ENCODE measurements at places on chromosomes 3 and 15.

- no peak for DNase-seq
Observed at GRCh38 chr3:129618901-129619671, 12.6 kb upstream of the PLXND1 start.

DNA sequence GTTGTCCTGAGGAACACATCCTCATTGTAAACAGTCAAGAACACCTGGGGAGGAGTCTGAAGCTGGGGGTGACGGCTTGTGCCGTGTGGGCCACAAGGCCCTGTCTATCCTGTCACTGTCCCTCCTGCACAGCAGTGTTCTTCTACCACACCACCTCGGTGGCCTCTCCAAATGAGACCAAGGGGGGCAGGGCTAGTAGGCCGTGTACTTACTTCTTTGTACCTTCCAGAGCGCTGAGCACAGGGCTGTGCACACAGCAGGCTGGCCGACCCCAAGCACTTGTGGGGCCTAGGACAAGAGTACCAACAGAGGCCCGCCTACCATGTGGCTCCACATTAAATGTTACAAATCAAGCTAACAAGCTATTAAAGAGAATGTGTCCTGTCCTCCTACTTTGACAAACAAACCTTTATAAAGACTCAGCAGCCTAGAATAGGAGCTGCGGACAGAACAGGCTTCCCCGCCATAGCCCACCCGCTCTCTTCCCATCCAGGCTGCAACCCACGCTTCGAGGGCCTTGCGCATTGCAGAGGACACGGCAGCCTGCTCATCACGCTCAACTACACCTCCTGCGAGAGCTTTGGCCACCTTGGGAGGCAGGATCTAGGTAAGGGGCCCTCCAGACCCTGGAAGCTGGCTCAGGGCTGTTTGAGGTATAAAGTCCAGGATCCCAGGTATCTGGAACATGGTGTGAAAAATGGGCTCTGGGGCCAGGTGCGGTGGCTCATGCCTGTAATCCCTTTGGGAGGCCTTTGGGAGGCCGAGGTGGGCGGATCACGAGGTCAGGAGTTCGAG, 30.5 kb downstream of the MELTF start:
- no peak for DNase-seq

DNA sequence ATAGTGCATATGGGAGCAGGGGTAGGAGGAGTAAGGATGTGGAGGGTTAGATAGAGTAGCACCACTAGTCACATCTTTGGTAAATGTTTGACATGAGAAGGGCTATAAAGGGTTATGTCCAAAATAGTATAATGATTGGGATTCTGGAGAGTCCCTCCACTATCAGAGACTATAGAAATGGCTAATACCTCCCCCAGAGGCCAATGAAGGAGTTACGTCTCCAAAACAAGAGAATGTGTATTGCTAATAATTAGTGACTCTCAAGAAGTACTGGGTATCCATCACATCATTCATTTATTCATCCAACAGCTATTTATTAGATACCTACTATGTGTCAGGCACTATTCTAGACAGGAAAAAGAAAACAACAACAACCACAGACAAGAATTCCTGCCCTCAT, 203.7 kb upstream of the UMPS start:
- DNase-seq = no peak

DNA sequence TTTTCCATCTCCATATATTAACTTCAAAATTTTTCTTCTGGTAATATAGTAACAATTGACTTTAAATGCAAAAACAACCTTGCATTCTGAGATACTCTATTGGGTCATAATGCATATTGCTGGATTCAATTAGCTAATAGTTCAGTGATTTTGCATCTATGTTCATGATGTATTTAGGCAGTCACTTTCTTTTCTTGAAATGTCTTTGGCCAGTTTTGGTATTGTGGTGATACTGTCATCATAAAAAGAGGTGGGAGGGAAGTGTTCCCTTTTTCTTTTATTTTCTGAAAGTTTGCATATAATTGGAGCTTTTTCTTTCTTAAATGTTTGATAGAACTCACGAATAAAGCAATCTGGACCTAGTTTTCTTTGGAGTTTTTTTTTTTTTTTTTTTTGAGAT, 67.4 kb upstream of the ZNF148 start:
- DNase-seq = no peak

DNA sequence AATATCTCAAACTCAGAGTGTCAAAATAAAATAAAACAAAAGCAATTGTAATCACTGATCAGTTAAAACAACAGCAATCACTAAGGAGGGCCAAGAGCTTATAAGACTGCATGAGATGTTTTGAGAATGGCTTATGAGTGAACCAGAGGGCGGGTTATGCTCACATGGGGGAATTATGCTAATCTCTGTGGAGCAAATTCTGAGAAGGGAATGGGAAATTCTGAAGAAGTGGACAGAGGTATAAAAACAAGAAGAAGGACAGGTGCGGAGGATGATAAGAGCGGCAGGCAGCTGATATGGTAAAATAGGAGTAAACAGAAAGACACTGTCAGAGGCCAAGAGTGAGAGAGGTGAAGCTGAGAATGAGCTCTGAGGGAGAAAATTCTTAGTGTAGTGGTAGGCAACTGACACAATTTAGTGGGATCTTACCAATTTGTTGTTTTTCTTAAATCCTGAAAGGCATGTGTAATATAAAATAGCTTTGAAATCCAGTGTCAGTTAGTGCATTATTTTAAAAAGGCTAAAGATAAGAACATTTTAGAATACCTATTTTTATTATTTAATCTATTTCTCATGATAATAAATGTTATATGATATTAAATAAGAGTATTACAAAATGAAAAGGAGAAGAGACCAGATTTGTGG, 133.8 kb downstream of the SPATA16 start:
- no peak for DNase-seq

DNA sequence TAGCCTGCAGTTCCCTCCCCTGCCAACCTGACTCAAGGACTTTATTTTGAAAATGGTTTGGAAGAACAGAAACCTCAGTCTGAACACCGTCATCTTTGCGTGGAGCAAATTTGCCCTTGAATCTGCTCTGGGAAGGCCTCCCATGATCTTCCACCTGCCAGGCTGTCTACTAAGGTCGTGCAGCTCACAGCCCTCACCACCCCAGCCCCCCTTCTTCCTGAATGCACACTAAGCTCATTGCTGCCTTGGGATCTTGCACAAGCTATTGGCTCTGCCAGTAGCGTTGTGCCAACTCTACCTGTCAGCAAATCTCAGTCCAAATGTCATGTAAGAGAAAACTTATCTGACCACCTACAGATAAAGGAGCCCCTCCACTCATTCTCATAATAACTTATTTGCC, 141.5 kb downstream of the USP13 start:
- no peak for DNase-seq

- DNase-seq = no peak
Observed at GRCh38 chr3:25957026-25957425, 167.1 kb downstream of the OXSM start.

GRCh38 chr15:62765916-62766315, 276.6 kb upstream of the TPM1 start:
- DNase-seq = no peak

DNA sequence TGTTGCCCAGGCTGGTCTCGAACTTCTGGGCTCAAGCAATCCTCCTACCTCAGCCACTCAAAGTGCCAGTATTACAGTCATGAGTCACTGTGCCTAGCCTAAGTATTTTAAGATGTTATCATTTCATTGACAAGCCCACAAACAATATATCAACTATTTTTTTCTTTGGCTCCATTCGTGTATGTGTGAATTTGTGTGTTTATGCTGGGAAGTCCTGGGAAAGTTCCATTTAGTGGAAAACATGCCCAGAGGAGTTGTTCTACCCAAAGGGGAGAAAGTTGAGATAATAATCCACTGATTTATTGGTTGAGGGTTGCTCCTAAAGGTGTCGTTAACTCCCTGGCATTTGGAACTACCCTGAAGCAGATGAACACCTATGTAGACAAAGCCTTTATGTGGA, 58.8 kb downstream of the KIF9 start:
- no peak for DNase-seq

DNA sequence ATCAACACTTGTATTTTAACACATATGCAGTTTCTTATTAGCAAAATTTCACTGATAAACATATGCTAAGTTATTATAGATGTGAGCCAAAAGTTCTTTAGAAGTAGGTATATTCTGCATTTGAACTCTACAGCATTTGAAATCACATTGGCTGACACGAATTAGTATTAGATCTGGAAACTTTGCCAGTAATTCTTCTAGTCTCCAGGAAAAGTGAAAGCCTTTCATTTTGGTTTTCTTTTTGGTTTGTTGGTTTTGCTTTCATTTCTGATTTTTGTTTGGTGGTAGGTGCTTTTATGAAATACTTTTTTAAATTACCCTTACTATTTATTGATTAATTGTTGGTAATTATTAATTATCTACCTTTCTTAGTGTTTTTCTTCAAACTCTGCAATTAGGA, 72.9 kb downstream of the RBMS3 start:
- no peak for DNase-seq

DNA sequence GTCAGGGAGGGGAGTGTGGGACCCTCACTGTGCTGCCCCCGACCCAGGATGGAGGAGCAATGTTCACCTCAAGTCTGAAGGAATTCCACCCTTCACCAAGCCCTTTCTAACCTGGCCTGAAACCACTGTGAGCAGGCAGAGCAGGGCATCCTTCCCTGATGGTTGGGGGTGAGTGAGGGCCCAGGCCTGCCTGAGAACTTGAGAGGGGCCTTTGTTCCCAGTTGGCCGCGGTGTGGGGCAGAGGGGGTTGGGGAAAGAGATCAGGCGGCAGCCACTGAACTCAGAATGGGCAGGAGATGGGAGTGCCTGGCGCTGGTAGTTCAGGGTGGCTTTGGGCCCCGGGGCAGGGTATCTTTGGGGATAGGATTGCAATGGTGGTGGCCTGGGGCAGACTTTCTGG, 103.5 kb upstream of the RPL32 start:
- no peak for DNase-seq

GRCh38 chr3:139764069-139764905, 86.5 kb upstream of the NMNAT3 start:
- no peak for DNase-seq

DNA sequence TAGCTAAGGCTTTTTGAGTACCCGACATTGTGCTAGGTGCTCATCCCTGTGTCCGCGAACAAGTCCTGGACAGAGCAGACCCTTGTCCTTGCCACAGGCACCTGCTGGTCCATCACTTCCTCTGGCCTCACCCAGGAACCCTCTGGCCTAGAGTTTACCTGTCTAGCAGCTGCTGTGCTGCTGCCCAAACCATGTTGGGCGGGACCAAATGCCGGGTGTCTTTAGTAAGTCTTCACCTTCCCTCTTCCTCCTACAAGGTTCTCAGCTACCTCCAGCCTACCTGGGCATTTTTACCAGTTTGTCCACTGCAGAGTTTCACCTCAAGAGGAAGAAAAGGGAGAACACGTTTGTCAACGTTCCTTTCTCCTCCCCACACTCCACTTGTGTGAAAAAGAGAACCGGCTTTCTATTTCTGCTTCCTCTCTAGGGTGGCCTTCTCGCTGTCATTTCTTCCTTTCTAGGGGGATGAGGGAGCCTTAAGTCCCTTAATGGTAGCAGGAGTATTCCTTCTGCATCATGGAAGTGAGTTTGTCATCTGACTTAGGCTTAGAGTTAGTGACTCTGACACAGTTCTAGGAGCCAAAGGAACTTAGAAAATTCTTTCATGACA, 80.4 kb upstream of the GCNT3 start:
- no peak for DNase-seq

DNA sequence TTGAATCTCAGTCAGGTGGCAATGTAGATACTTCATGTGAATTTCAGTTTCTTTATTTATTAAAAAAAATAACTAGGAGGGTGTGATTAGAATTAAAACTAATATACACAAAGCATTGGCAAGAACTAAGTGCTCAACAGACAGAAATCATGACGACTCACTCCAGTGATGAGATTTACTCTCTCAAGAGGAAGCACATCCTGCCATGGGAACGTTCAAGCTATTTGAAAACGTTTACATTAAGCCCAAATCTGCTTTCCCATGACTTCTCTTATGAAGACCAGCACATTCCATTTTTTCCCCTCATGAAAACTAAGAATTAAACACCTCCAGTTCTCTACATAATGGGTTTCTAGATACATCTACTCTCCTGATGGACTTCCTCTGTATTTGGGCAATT, 8.5 kb downstream of the WDR53 start:
- DNase-seq = no peak

- no peak for DNase-seq
Observed at GRCh38 chr15:67815036-67815592, 10.2 kb upstream of the SKOR1 start.

DNA sequence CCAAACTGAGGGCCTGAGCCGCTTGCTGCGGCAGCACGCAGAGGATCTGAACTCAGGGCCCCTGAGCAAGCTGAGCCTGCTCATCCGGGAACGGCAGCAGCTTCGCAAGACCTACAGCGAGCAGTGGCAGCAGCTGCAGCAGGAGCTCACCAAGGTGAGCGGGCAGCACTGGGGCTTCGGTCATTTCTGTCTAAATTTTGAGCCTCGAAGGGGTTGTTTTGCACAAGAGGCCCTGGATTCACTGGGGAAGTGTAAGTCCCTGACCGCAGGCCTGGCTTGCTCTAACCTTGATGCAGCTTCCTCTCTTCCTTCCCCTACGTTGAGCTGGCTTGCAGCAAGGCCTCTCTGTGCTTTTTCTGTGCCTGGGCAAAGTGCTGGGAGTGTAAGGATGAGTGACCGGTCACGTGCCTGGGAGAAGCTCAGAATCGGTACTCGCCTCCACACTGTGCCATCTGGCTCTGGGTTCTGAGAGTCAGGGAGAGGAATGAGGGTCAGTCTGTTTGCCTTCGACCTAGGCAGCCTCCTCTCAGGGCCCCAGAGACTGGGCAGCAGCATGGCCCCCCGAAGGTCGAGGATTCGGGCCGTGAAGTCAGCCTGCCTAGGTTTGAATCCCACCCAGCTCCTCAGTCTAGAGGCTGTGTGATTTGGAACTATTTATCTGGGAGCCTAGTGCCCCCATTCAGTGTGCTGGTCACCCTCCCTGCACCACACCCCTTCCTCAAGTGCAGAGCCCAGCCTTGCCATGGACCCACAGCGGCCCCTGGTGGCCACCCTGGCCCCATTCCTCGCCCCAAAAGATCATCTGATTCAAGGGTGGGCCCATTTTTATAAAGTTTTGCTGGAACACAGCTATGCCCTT, 1.4 kb downstream of the FES start:
- DNase-seq = peak; percentile 87

DNA sequence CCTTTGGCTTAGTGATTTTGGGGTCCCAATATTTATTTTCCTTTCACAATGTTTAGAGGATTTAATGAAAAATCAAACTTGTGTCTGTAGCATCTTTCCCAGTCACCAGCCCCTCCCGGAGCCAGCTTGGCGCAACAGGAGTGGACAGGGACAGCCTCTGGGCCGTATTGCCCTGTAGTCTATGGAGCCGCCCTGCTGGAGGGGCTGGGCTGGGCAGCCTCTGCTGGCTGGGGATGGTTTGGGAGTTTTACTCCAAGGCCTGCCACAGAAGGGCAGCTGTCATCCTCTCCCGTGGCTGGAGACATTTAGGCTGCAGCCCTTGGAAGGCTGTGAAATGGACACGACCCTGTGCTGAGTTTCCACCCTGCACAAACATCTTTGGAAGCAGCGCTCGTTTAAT, 89.4 kb upstream of the RGMA start:
- no peak for DNase-seq

GRCh38 chr3:11554666-11555065, 89.0 kb downstream of the VGLL4 start:
- DNase-seq = no peak

- no peak for DNase-seq
Observed at GRCh38 chr3:139302084-139302800, 41.6 kb upstream of the MRPS22 start.

- DNase-seq = no peak
Observed at GRCh38 chr3:31635545-31635944, 102.8 kb downstream of the STT3B start.

All from AML-193 (cell line).